Stimulated activated CD4-positive, alpha-beta T cell treated with anti-CD3 and anti-CD28 coated beads, TNF-alpha, amount 100 ng/mL, for 24 hours (primary cell): ENCODE measurements at places on chromosomes 7 and 10.

GRCh38 chr10:110107887-110108286 is 99.5 kb upstream of the MXI1 start:
- DNase-seq = no peak

DNA sequence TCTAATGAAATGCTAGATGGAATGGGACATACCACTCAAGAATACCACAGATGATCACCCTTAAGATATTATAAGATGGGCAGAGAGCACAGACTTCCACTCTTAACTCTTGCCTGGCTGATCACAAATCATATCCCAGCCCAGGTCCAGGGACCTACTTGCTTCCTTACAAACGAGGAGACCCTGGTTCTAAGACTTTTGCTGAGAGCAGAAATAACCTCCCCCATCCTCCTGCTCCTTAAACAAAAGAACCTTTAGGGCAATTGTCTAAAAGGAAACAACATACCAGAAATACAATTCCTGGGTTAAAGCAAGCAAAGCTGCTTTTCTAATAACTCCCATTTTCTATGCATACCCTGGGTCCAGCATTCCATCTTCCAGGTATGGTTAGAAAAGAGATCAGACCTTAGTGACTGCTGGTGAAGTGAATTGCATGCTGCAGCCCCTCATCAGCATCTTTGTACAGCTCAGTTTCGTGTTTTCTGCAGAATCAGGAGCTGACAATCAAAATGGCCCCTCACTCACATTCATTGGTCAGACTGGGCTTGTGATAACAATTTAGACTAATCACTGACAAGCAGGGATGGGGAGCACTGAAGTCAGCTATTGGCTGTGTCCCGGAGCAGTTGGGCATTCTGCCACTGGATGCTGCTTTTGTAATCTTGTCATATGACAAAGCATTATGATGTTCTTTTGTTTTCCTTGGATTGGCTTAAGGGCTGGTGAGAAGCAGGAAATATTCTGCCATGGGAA is 14.6 kb downstream of the IFIT3 start:
- no peak for DNase-seq

DNA sequence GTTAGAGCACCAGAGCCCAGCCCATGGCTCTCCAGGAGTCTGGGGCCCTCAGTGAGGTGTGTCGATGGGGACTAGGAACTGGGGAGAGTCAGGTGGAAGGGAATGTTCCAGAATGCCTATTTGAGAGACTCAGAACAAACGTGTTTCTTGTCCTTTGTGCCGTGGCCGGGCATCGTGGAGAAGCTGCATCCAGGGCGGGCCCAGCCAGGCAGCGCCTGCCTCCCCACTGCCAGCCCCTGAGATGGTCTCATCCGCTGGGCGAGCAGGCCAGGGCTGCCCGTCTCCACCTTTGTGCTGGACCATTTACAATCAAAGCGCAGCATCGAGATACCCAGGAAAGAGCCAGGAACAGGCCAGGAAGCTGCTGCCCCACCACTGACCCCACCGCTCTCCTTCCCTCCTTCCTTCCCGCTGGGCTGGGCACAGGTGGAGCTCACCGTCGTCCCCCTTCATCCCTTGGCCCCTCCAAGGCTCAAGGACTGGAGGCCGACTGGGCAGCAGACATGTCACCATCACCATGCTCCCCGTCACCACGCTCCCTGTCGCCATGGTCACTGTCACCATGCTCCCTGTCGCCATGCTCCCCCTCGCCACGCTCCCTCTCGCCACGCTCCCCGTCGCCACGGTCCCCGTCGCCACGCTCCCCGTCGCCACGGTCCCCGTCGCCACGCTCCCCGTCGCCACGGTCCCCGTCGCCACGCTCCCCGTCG is 71.1 kb upstream of the ADGRA1 start:
- no peak for DNase-seq

GRCh38 chr10:17488848-17489247 is 34.5 kb upstream of the ST8SIA6 start:
- DNase-seq = no peak

- DNase-seq = no peak
Measured at GRCh38 chr7:15581352-15581951, 19.6 kb upstream of the AGMO start.

GRCh38 chr10:75528392-75528791 is 97.0 kb downstream of the LRMDA start:
- no peak for DNase-seq

DNA sequence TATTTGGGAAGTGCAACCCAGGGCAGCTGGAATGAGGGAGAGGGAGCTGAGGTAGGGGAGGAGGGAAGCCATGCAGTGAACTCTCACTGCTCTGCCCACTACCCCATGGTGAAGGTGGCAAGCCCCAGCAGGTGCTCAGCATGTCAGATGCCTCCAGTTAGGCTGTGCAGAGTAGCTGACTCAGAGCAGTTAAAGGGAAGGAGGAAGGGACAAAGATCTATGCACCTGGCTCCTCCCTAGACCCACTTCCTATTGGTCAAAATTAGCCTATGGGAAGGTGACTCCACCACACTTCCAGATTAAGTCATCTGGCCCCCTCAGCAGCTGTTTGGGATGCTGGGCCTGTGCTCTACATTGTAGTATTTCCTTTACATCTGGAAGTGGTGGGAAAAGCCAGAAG is 125.7 kb upstream of the MTPN start:
- DNase-seq = no peak

- no peak for DNase-seq
Measured at GRCh38 chr10:97584060-97584797, at the start of gene HOGA1. Gene HOGA1, plus strand, starts transcription at chr10:97584389. Its CDS starts 315 bp downstream, at chr10:97584704.

DNA sequence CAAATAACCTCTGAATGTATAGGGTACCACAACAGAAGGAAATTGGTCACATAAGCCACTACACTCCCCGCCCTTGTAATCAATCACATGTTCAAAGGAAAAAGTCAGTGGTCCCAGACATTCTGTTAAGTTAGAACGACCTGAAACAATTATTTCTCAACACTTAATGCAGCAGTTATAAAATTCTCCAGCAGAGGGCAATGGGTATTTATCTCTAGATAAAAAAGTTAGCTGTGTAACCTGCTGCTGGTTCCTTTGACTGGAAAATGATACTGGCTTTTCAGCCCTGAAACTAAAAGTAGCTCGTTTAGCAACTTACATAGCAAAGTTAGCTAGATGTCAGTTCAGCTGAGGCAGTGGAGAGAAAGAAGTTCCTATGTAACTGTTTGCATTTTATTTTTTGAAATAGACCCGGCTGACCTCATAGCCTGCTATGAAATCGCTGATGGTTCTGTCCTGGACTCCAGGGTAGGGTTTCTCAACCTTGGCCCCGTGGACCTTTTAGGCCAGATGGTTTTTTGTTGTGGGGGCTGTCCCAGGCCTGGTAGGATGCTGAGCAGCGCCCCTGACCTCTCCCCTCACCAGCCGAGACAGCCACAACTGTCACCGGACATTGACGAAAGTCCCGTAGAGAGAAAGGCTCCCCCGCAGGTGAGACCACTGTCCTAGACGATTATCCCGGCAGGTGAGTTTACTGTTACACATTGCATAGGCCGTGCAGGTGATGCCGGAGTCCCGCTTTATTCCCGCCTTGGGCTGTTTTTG is 40.2 kb upstream of the PROSER2 start:
- no peak for DNase-seq

GRCh38 chr7:83306502-83306901 is 143.8 kb upstream of the PCLO start:
- DNase-seq = no peak

- no peak for DNase-seq
Measured at GRCh38 chr7:118759921-118760320, 535.4 kb downstream of the ANKRD7 start.

GRCh38 chr7:26485367-26485934 is 193.8 kb downstream of the SNX10 start:
- no peak for DNase-seq

GRCh38 chr7:93046641-93047040 is 71.1 kb downstream of the SAMD9 start:
- no peak for DNase-seq

- no peak for DNase-seq
Measured at GRCh38 chr7:84226759-84227158, 32.2 kb upstream of the SEMA3A start.
